ENCODE measurements at places on chromosomes 6 and 20.

GRCh38 chr20:25761596-25761995 is 64.9 kb upstream of the ZNF337 start:
- no peak for DNase-seq

DNA sequence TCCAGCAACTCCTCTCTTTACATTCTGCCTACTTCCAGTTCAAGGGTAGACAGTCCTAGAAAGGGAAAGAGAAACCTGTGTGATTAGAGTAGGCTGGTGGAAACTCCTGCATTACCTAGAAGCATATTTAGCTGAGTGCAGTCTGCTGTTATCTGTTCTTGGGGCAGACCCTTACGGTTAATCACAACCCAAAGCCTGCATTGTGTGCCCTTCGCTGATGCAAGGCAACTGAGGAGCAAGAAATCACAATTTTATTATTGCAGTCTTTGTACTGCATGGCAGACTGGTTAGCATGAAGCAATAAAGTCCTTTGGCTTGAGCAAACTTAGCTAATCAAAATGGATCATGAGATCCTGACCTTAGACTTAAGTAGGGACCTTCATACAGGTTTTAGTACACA is 1.5 kb upstream of the GOPC start:
- no peak for DNase-seq

GRCh38 chr20:50845566-50846215 is 50.8 kb downstream of the BCAS4 start:
- no peak for DNase-seq

- peak; percentile 65 for DNase-seq
Observed at GRCh38 chr6:1604158-1605003, 5.3 kb upstream of the FOXC1 start.

DNA sequence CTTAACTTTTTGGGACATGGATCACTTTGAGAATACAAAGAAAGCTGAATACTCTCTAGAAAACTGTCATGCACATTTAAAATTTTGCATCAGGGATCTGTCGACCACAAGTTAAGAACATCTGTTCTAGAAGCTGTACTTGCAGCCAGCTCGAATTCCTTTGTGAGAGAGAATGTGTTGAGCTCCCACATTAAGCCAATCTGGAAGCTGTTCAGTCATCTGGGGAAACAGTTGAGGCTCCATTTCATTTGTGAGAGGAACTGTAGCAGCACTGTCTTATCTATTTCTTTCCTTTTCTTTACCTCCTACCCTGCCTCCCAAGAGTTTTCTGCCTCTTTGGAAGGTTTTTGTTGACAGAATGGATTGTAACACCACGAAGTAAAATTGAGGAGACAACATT is 50.8 kb downstream of the KAT14 start:
- no peak for DNase-seq

GRCh38 chr20:16004108-16004854 is 569.0 kb downstream of the KIF16B start:
- DNase-seq, result peak; percentile 89

- DNase-seq, result no peak
Observed at GRCh38 chr6:28264834-28265401, 2.0 kb upstream of the ZSCAN26 start.

GRCh38 chr6:151240036-151240685 is 394 bp downstream of the AKAP12 start:
- DNase-seq, result peak; percentile 94

GRCh38 chr6:52155791-52156576 is 30.2 kb upstream of the IL17A start:
- DNase-seq, result no peak

- peak; percentile 16 for DNase-seq
Observed at GRCh38 chr6:40349123-40349900, 237.9 kb downstream of the LRFN2 start.

DNA sequence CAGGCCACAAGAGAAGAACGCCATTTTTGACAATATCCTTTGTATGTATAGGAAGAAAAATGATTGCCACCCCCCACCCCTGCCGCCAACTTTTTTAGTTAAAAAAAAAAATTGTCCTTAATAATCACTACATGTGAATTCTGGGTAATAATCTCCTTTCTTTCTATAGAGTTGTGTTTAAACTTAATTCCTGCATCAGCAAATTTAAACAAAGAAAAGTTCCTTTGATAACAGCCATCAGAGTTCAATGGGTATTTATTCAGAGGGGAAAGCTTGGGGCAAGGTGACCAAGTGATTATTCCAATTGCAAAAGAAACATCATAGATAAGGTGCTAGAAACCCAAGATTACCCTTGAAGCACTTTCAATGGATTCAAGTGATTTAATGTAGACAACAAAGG is 47.0 kb downstream of the GCLC start:
- DNase-seq, result no peak

DNA sequence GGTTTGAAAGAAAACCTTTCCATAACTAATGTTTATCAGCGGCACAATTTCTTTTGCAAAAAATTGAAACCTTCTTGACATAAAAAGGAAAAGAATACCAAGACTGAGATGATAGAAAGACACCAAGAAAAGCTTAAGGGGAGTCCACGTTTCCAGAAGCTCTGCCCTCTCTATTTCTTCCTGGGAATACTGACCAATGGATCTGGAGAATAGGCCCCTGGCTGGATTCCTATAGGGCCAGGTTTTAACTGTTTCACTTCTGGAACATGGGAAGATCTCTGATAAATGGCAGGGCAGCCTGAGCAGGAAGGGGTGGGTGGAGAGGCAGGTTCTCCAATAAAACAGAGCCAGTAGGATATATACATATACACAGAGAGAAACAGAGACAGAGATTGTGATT is 413.4 kb upstream of the JARID2 start:
- no peak for DNase-seq

GRCh38 chr6:150336708-150337107 is 32.1 kb upstream of the IYD start:
- no peak for DNase-seq

Data from testis (tissue), 5 donors.